A549 treated with CORT108297 at 1 μM for 4 hours (cell line): ENCODE measurements at places on chromosomes 7 and 10. TPM values are rescaled to one million over a fixed set of nuclear protein-coding genes. Genes with fewer than 3 reads are reported as not detected.

Gene UNCX
- total RNA-seq = 0.03 to 0.22 TPM (median 0.06 TPM) in 4 of 5 replicates, not detected in the other

Gene CCDC146
- total RNA-seq = 0.46 to 0.70 TPM (median 0.57 TPM) in 5 replicates

Gene JAKMIP3
- 1.4 to 1.8 TPM (median 1.7 TPM) in 5 replicates for total RNA-seq

Gene CUEDC2
- 61.2 to 73.2 TPM (median 66.7 TPM) in 5 replicates for total RNA-seq

Gene NOC3L
- total RNA-seq = 22.3 to 34.1 TPM (median 23.5 TPM) in 5 replicates

Gene OPN4
- total RNA-seq = not detected in 5 replicates

Gene AIMP2
- total RNA-seq = 91.4 to 98.8 TPM (median 93.8 TPM) in 5 replicates

Gene NPFFR1
- not detected in 5 replicates for total RNA-seq

Gene RPEL1
- 0.05 to 0.08 TPM (median 0.07 TPM) in 4 of 5 replicates, not detected in the other for total RNA-seq

Gene GNB2
- 168 to 270 TPM (median 258 TPM) in 5 replicates for total RNA-seq

Gene CCZ1B
- 20.6 to 35.4 TPM (median 23.8 TPM) in 5 replicates for total RNA-seq

Gene AQP1
- 0.36 to 0.55 TPM (median 0.42 TPM) in 5 replicates for total RNA-seq

Gene GNG11
- total RNA-seq = 34.6 to 38.9 TPM (median 35.4 TPM) in 5 replicates
